ENCODE measurements at places on chromosomes 3 and 15. TPM values are rescaled to one million over a fixed set of nuclear protein-coding genes. Genes with fewer than 3 reads are reported as not detected.

DNA sequence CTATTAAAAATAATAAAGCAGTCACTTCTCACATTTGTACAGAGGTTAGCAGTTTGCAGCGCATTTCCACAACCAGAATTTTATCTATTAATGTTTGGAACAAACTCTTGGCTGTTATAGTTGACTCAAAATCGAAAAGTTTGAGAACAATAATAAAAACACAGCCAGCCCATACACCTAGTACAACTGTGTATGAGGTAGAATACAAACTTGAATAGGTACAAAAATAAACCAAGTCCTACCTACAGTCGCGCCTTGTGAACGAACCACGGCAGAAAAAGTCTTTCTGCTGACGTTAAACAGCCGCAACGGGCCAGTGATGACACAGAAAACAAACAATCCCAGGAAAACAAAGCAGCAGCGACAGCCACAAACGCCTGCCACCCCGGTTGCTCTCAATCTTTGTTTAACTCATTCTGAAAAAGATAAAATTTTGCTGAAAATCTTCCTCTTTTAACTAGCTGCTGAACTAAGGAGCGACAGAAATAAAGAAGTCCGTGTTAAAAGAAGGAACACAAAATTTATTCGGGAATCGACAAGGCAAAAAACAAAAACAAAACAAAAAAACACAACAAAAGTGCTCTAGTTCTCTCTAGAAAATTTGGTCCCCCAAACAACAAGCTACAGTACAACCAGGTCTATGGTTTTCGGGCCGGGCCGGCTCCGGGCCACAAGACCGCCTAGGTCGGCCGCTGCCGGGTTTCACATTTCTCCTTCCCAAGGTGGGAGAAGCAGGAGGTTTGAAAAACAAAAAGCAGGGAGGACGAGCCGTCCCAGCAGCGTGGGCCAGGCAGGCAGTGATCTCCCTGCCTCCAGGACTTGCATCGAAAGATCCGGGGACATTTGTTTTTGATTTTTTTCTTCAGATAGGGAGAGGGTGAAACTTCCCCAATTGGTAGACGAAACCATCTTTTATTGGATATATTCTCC, 2.9 kb downstream of the FOXL2 start:
- DNase-seq, result no peak
- H3K27ac ChIP-seq, result no peak overlapping the region
- peaks cover 100% of the 10 kb centered on the region for H3K27me3 ChIP-seq
- H3K4me3 ChIP-seq, result peak overlapping the region; percentile 65
- peaks cover 47% of the 10 kb centered on the region for H3K4me1 ChIP-seq
- H3K36me3 ChIP-seq, result no peaks in the 10 kb centered on the region

DNA sequence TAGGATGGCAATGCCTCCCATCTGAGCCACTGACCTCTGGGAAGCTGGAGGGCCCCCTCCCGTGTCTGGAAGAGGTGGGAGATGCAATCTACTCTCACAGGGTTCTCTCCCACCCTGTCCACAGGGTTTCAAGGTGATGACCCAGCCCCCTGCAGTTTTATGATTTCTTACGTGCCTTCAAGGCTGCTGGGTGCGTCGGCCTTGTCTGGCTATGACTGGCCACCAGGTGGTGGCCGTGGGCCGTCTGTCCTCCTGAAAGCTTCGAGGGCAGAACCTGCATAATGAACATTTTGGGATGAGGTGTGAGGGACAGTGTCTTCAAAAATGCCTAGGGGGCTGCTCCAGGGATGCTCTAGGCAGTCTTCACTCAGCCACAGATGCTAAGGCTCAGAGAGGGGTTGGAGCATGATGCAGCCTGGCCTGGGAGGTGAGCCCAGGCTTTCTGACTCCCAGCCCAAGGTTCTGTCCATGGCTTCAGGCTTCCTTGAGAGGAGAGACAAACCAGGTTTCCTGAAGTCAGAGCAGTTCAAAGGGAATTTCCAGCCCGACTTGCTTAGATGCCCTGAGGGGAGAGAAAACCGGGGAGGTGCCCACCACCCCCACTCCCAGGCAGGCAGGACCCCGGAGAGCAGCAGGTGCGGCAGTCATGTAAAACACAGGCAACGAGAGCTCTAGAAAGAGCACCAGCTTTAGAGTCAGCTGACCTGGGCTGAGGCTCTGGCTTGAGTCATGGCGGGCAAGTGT, 18.7 kb downstream of the ISG20 start:
- no peak overlapping the region for H3K4me3 ChIP-seq
- peaks cover 10% of the 10 kb centered on the region for H3K4me1 ChIP-seq
- H3K27me3 ChIP-seq, result peaks cover 17% of the 10 kb centered on the region
- H3K36me3 ChIP-seq, result no peaks in the 10 kb centered on the region
- DNase-seq, result no peak

Gene PLSCR1
- total RNA-seq, result 25.4 TPM

Gene DNAH1
- total RNA-seq, result 2.2 TPM

Gene GP9
- total RNA-seq, result not detected

Gene ZNF80
- total RNA-seq, result not detected

DNA sequence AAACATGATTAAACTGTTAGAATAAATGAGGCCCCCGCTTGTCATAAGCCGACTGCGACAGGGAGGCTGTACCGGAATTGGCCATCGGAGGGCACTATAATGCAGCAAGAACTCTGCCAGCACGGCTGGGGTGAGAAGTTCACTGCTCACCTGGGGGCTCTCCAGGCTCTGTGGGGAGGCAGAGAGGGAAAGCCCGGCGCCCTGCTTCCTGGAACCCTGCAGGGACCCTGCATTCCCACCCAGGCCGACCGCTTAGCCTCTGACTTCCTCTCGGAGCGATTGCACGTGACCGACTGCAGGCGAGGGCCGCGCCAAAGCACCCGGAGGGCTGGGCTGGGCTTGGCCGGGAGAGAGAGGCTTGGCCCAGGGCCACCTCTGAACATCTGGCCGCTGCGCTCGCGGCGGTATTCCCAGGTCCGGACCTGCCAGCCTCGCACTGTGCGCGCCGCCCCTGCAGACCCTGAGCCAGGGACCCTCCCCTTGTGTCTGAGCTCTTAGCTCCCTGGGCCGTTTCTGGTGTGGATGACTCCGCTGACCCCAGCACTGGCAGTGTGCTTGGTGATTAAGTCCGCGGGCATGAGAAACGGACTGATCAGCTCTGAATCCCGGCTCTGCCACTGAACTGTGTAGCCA, 26.2 kb downstream of the DRD3 start:
- peak overlapping the region; percentile 68 for H3K4me3 ChIP-seq
- H3K27me3 ChIP-seq, result peaks cover 2% of the 10 kb centered on the region
- DNase-seq, result peak; percentile 81
- no peaks in the 10 kb centered on the region for H3K36me3 ChIP-seq
- peaks cover 6% of the 10 kb centered on the region for H3K4me1 ChIP-seq

Gene SEMA3F
- 10.2 TPM for total RNA-seq

- DNase-seq, result peak; percentile 42
- no peaks in the 10 kb centered on the region for H3K4me1 ChIP-seq
- H3K4me3 ChIP-seq, result no peak overlapping the region
- H3K27me3 ChIP-seq, result no peaks in the 10 kb centered on the region
- H3K36me3 ChIP-seq, result no peaks in the 10 kb centered on the region
These were observed 63.9 kb upstream of the FAM98B start for GRCh38 chr15:38389924-38390542.

DNA sequence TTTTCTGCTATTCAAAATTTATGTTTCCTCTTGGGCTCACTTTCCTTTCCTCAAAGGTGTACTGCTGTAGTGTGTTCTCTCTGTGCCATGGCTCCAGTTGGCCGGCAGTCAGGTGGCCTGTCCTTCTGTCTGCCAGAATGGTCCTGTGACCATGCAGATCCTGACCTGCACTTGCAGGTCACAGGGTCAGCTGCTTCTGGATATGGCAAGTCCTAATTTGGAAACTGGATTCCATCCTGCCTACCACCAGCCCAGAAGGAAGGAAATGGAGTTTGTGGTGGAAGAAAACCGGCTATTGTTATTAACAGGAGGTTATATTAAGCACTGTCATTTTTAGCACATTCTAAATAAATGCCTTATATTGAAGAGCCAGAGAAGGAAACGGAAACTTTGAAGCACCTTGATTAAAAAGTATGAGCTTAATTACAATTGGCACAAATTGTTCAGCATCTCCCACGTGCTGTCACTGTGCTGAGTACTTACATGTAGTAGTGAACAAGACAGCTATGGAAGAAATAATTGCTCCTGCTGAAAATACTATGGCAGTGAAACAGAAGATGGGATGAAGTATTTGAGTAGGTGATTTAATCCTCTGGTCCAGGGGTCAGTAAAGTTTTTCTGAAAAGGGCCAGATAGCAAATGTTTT, 362.8 kb downstream of the PTPRG start:
- H3K4me1 ChIP-seq, result peaks cover 80% of the 10 kb centered on the region
- H3K4me3 ChIP-seq, result no peak overlapping the region
- H3K27ac ChIP-seq, result peak overlapping the region; percentile 88
- DNase-seq, result peak; percentile 77

GRCh38 chr3:102125994-102126368, 276.7 kb downstream of the NFKBIZ start:
- peak overlapping the region; percentile 62 for H3K27ac ChIP-seq
- peaks cover 15% of the 10 kb centered on the region for H3K4me1 ChIP-seq
- H3K27me3 ChIP-seq, result no peaks in the 10 kb centered on the region
- no peak overlapping the region for H3K4me3 ChIP-seq
- DNase-seq, result no peak

Gene GABRA5
- not detected for total RNA-seq

Gene SLC9C1
- total RNA-seq, result 1.3 TPM

Gene OIP5
- total RNA-seq, result 0.19 TPM

GRCh38 chr3:111332488-111333080, 209.4 kb upstream of the CD96 start:
- H3K36me3 ChIP-seq, result no peaks in the 10 kb centered on the region
- H3K27ac ChIP-seq, result no peak overlapping the region
- H3K27me3 ChIP-seq, result no peaks in the 10 kb centered on the region
- H3K4me1 ChIP-seq, result no peaks in the 10 kb centered on the region
- DNase-seq, result no peak

DNA sequence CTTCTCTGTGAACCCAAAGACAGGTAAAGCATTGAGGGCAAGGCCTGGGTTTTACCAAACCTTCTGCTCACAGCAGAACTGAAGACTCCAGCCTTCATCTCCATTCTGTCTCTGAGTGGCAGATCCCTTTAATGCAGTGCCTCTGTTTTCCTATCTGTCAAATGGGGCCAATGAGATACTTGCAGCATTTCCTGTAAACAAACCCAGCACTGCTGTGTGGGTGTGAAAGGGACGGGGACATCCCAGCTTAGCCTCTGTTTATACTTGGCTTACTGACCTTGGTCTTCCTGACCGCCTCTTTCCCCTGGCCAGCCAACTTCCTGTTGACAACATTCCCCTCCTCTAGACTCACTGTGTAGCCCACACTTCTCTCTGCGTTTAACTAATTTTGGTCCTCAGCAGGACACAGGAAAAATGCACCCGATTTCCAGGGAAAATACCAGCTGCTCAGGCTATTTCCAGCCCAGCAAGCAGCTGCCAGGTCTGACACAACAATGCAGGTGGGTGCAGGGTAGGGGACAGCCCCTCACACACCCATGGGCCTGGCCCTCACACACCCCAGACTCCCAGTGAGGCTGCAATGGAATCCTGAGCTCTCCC, 105.9 kb upstream of the HERC1 start:
- no peaks in the 10 kb centered on the region for H3K27me3 ChIP-seq
- peak; percentile 39 for DNase-seq
- peaks cover 49% of the 10 kb centered on the region for H3K4me1 ChIP-seq

DNA sequence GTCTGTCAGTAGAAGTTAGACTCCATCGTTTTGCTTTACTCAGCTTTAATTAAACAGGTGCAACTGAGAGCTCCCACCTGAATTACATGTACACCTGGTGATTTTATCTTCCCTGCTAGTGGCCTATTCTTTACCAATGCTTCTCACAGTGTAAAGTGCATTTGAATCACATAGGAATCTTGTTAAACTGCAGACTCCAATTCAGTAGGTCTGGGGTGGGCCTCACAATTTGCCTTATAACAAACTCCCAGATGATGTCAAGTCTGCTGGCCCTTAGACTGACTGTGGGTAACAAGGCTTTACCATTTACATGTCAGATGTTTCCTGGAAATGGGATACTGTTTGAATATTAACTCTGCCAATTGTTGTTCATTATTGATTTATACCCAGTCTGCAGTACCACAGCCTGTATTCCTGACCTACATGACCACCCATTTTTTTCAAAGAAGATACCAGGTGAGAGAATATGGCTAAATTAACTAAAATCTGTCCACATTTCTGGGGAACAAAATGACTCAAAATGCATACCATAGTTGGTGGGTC, 37.2 kb downstream of the CMSS1 start:
- no peak for DNase-seq
- no peak overlapping the region for H3K4me3 ChIP-seq
- peaks cover 54% of the 10 kb centered on the region for H3K36me3 ChIP-seq
- peaks cover 67% of the 10 kb centered on the region for H3K4me1 ChIP-seq

GRCh38 chr15:72272997-72273352, 621 bp upstream of the PARP6 start:
- H3K4me3 ChIP-seq, result peak overlapping the region; percentile 94
- peaks cover 36% of the 10 kb centered on the region for H3K4me1 ChIP-seq

- no peak overlapping the region for H3K27ac ChIP-seq
- no peak for DNase-seq
- no peaks in the 10 kb centered on the region for H3K4me1 ChIP-seq
- H3K4me3 ChIP-seq, result no peak overlapping the region
- no peaks in the 10 kb centered on the region for H3K36me3 ChIP-seq
These were observed 133.5 kb upstream of the GADL1 start for GRCh38 chr3:31027914-31028313.

- H3K27me3 ChIP-seq, result peaks cover 4% of the 10 kb centered on the region
- H3K27ac ChIP-seq, result no peak overlapping the region
- no peak for DNase-seq
- H3K4me1 ChIP-seq, result no peaks in the 10 kb centered on the region
These were observed 133.5 kb downstream of the APBA2 start for GRCh38 chr15:29018995-29019976.

Gene TWF2
- 115 TPM for total RNA-seq

Gene PARP15
- 0.80 TPM for total RNA-seq

GRCh38 chr15:29935296-29936004, 113.2 kb upstream of the TJP1 start:
- no peaks in the 10 kb centered on the region for H3K36me3 ChIP-seq
- H3K27me3 ChIP-seq, result no peaks in the 10 kb centered on the region
- no peak for DNase-seq

- H3K36me3 ChIP-seq, result peaks cover 51% of the 10 kb centered on the region
- no peaks in the 10 kb centered on the region for H3K27me3 ChIP-seq
- no peak overlapping the region for H3K4me3 ChIP-seq
- DNase-seq, result no peak
- H3K27ac ChIP-seq, result no peak overlapping the region
These were observed 144.3 kb downstream of the FBN1 start for GRCh38 chr15:48501208-48501607.

Gene CRYGS
- total RNA-seq, result 1.6 TPM

DNA sequence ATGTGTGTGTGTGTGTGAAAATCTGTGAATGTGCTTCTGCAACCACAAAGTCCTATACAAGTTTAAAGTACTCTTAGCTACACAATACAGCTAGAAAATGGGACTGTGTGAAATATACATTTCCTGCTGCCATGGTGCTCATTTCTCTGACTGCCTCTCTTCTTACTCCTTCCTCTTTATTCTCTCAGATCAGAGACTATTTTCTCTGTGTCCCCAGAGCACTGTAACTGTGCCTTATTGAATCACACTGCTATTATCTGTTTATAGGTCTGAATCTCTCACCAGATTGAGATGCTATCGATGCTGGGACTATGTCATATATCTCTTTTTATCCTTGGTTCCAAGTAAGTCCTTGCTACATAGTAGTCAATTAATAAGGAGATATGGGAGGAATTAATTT, 217.9 kb upstream of the SLCO3A1 start:
- no peaks in the 10 kb centered on the region for H3K36me3 ChIP-seq
- no peak overlapping the region for H3K27ac ChIP-seq
- H3K4me1 ChIP-seq, result no peaks in the 10 kb centered on the region
- no peak for DNase-seq
- H3K4me3 ChIP-seq, result no peak overlapping the region

Measured in left ventricle myocardium inferior (tissue), 1 donor.